ENCODE measurements at places on chromosomes 1 and 21.

- no peak for DNase-seq
Measured at GRCh38 chr1:182643699-182644098, 39.5 kb upstream of the RGS16 start.

GRCh38 chr1:234870020-234870981 is 258.3 kb downstream of the TOMM20 start:
- no peak for DNase-seq

- DNase-seq: no peak
Measured at GRCh38 chr1:41872074-41872473, 46.6 kb downstream of the HIVEP3 start.

DNA sequence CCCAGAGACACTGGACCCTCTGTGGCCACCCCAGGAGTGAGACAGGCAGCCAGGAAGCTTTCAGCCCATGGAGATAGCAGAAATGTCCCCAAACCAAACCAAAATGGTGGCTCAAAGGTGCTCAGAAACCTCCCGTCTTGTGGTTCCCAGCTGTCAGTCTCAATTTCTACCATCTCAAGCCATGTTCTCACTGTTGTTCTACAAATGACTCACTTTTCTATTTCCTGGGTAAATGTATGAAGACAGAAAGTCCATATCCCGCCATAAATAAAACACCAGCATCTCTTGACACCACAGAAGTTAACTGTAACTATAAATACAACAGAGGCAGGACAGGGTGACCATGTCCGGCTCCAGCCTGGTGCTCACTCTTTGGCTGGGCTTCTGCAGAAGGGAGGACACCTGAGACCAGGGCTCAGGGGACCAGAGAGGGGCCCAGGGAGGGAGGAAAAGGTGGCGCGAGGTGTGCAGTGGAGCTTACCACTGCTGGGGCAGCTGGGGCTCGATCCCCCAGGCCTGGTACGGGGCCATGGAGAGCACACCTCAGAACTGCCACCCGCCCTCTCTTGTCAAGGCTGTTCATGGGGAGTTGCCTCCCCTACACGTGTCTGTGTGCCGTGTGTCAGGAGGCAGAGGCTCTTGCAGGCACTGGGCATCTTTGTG is 43.6 kb downstream of the EPHB2 start:
- no peak for DNase-seq

DNA sequence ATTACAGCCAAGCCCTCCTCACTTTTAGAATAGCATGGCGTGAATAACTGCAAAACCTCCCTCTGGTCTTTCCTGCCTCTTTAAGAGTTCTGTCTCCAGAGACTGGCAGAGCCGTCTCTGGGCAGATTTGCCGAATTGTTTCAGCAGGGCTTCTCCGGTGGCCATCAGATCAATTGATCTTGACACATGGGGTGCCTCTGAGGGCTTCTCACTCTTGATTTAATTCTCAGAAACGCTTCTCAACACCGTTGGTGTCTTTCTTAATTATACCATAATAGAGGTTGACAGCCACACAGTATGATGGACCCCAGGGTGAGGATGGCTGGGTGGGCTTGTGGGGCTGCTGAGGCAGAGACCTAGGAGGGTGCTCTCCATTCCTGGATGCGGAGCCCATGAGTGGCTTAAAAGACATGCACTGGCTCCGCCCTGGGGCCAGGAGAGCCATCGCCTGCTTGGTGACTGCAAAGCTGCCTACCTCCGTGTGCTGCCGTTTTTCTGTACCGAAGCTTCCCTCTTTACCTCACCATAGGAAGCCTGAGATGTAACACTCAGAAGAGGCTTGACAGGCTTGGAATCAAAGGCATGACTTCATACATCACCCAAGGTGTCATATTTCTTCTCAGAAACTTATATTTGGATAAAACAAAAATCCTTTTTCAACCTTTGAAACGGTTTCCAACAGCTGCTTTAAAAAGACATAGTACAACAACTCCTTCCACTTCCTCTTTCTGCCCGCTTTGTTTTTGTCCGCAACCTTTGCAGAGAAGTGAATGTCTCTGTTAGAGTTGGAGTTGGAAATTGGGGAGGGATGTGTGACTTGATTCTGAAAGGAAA is 82.9 kb downstream of the GALNT2 start:
- DNase-seq: no peak

GRCh38 chr1:201015551-201016091 is 7.9 kb downstream of the KIF21B start:
- DNase-seq: no peak

Data from D721Med (cell line).